ENCODE measurements at places on chromosomes 2 and 18.

- no peak for DNase-seq
Observed at GRCh38 chr2:50408936-50409335, 623.0 kb downstream of the NRXN1 start.

DNA sequence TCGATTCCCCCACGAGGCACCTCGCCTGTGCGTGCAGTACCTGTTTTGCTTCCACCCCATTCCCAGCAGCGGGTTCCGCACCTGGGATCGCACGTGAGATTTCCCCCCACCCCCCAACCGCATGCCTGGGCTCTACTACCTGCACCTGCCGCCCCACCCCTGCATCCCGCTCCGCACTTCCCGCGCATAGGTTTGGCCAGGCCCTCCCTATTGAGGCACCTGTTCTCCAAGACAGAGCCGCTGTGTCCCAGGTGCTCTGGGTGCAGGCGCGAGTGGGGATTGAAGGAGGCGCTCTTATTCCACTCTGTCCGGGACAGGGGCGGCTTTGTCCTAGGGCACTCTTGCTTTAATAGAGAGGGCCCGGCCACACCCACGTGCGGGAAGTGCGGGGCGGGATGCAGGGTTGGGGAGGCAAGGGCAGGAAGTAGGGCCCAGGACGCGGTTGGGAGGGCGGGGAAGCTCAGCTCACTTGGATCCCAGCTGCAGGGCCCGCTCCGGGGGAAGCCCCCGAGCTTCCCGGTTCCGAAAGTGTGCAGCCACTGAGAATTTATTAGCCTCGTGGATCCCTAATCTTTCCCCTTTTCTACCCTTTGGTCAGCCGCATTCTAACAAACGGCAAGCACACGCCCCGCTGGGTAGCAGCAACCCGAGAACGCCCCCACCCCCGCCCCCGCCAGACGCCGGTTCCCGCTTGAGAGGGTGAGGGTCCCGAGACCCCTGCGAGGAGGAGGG lies 670 bp upstream of the MOCOS start:
- no peak for DNase-seq

- DNase-seq, result peak; percentile 61
Observed at GRCh38 chr2:44981714-44982108, 27.5 kb downstream of the SIX2 start.

- peak; percentile 52 for DNase-seq
Observed at GRCh38 chr2:55168221-55169154, 63.6 kb downstream of the CLHC1 start.

All from MM.1S (cell line).